ENCODE measurements at places on chromosomes 6 and 20. TPM values are rescaled to one million over a fixed set of nuclear protein-coding genes. Genes with fewer than 3 reads are reported as not detected.

DNA sequence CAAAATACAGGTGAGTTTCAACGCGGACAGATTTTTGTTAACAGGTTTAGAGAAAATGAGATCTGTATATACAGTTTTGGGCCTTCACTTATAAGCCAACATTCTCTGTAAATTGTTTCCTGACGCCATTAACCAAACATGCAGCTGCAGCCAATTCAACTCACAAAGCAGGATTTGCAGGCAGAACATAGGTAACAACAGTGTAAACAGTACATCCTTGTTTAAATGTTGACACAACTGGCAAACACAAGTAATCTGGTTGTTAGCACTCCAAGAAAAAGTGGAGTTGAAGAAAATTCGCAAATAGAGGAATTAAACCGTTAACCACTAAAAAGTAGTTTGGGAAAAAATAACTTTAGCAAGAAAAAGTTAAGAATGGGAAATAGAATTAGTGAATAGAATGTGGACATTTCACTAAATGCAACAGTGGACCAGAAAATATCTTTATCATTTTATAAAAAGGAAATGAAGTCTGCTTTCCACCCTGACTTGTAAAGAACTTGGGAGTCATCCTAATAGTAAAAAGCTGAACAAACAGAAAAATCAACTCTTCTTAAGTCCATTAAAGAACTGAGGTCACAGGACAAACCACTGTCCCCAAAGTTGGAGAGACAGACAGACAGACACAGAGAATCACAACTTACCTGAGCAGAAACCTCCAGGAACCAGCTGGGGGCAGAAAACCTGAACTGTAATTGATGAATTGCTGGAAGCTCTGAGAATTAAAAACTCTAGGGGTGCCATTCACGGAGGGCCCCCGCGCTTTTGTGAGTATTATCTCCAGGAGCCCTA is 10.1 kb downstream of the SMIM28 start:
- no peak for DNase-seq

The BPIFB4 gene
- not detected for polyA plus RNA-seq

GRCh38 chr6:139711804-139712585 is 337.5 kb upstream of the CITED2 start:
- DNase-seq, result no peak

- no peak for DNase-seq
These were observed 64.7 kb downstream of the ARHGAP18 start for GRCh38 chr6:129645106-129645829.

The EFCAB8 gene
- 0.55 TPM for polyA plus RNA-seq

- DNase-seq, result no peak
These were observed 3.0 kb downstream of the CD83 start for GRCh38 chr6:14120546-14120945.

GRCh38 chr6:5501837-5502236 is 240.5 kb downstream of the FARS2 start:
- DNase-seq, result no peak

DNA sequence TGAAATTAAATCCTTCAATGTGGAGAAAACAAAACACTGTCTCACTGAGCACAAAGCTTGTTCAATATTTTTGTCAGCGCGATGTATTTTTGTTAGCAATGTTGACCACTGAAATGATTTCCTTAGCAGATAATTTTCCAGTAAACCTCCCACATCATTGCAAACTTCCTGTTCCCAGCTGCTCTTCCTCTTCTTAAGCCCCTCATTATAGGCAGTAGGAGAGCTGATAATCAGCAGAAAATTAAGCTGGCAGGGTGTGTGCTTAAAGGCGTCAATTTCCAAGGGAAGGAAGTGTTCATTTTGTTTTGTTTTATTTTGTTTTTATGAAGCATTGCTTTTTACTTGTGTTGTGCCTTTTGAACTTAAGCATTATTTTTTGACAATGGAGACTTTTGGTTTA is 29.1 kb upstream of the TMEM14A start:
- no peak for DNase-seq

Data from left kidney (tissue), 8 donors.